ENCODE measurements at places on chromosomes 7 and 10.

DNA sequence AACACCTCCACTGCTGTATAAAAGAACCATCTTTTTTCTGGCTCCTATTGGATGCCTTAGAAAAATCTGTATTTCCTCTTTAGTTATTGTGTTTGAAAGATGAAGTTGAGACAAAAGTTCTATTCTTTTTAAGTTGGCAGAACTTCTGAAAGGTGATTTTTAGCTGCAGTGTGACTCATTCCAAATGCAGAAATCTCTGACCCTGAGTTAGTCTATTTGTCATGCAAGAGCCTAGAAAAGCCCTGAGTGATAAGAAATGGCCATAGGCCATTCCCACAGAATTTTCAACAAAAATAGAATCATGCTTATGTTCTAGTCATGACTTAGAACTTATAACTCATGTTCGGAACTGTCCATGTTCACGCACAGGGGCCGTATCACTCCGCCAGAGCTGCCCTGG lies 89.1 kb downstream of the EGFR start:
- DNase-seq, result no peak

- DNase-seq, result no peak
These were observed 16.2 kb upstream of the TNRC18 start for GRCh38 chr7:5439572-5440496.

GRCh38 chr7:121994625-121995410 lies 121.9 kb downstream of the PTPRZ1 start:
- peak; percentile 52 for DNase-seq

- peak; percentile 3 for DNase-seq
These were observed 238.7 kb downstream of the SEC23IP start for GRCh38 chr10:120131183-120131582.

Data from MV-4-11 (cell line).